Karpas-422 (cell line): ENCODE measurements at places on chromosomes 6 and 20. TPM values are rescaled to one million over a fixed set of nuclear protein-coding genes. Genes with fewer than 3 reads are reported as not detected.

FAM184A gene
- 0.72 and 8.4 TPM in 2 replicates for total RNA-seq

ENPP1 gene
- total RNA-seq, result 1.1 TPM in 1 of 2 replicates, not detected in the other

HELZ2 gene
- total RNA-seq, result 15.4 and 15.8 TPM in 2 replicates

LY6G6F gene
- total RNA-seq, result not detected in 2 replicates

ID4 gene
- total RNA-seq, result not detected in 2 replicates

SNAP25 gene
- not detected in 2 replicates for total RNA-seq

FRS3 gene
- 4.8 and 9.5 TPM in 2 replicates for total RNA-seq

CD83 gene
- total RNA-seq, result 1.9 and 3.9 TPM in 2 replicates
